ENCODE measurements at places on chromosomes 6 and 20. TPM values are rescaled to one million over a fixed set of nuclear protein-coding genes. Genes with fewer than 3 reads are reported as not detected.

- no peaks in the 10 kb centered on the region for H3K27me3 ChIP-seq
- no peaks in the 10 kb centered on the region for H3K4me1 ChIP-seq
- no peak for DNase-seq
- no peak overlapping the region for H3K27ac ChIP-seq
- no peak overlapping the region for H3K4me3 ChIP-seq
- H3K36me3 ChIP-seq: no peaks in the 10 kb centered on the region
Measured at GRCh38 chr6:82088978-82089771, 158.4 kb downstream of the IBTK start.

DNA sequence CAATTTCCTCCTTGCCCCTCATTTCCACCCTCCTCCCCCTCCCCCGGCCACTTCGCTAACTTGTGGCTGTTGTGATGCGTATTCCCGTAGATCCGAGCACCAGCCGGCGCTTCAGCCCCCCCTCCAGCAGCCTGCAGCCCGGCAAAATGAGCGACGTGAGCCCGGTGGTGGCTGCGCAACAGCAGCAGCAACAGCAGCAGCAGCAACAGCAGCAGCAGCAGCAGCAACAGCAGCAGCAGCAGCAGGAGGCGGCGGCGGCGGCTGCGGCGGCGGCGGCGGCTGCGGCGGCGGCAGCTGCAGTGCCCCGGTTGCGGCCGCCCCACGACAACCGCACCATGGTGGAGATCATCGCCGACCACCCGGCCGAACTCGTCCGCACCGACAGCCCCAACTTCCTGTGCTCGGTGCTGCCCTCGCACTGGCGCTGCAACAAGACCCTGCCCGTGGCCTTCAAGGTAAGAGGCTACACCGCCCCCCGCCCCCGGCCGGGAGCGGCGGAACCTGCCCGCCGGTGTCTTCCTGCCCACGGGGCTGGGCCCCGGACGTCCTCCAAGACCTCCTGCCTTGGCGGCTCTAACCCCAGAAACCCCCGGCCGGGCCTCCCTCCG lies 44.9 kb upstream of the SUPT3H start:
- peak overlapping the region; percentile 66 for H3K4me3 ChIP-seq
- no peaks in the 10 kb centered on the region for H3K27me3 ChIP-seq
- no peaks in the 10 kb centered on the region for H3K36me3 ChIP-seq
- peaks cover 34% of the 10 kb centered on the region for H3K4me1 ChIP-seq
- DNase-seq: peak; percentile 26
- H3K27ac ChIP-seq: no peak overlapping the region

Gene PTPN1
- 45.3 TPM for polyA plus RNA-seq

DNA sequence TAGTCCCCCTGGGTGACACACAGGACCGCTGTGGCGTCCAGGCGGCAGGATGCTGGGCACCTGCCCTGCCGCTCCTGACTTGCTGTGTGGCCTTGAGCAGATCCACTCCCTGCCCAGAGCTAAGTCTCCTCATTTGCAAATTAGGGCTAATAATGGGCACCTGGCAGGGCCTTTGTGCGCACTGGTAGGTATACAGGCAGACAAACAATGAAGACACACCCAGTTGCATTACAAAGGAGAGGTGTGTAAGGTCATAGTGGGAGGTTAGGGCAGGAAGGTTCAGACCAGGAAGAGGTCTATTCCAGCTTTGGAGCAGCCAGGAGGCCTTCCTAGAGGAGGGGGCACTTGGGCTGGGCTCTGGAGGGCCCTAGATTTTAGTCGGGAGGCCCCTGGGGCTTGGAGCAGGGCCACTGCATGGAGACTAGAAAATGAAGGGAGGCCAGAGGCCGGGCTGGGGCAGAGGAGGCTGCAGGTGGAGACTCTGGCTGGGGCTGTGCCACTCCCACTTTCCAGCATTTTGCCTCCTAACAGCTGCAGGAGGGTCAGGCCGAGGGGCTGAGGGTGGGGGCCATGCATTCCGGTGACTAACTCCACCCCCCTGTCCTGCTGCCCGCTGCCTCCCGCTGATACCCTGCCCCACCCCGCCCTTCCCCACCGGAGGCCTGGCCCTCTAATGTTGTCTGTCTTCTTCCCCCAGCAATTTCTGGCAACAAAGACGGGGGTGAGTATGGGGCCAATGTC lies 28.5 kb downstream of the MYH7B start:
- no peak overlapping the region for H3K4me3 ChIP-seq
- no peaks in the 10 kb centered on the region for H3K27me3 ChIP-seq
- no peak for DNase-seq
- H3K27ac ChIP-seq: peak overlapping the region; percentile 98
- peaks cover 15% of the 10 kb centered on the region for H3K4me1 ChIP-seq
- peaks cover 6% of the 10 kb centered on the region for H3K36me3 ChIP-seq

- no peaks in the 10 kb centered on the region for H3K4me1 ChIP-seq
- H3K27ac ChIP-seq: no peak overlapping the region
- H3K27me3 ChIP-seq: no peaks in the 10 kb centered on the region
- H3K4me3 ChIP-seq: no peak overlapping the region
- no peak for DNase-seq
Measured at GRCh38 chr6:131107151-131107550, 28.1 kb upstream of the AKAP7 start.

DNA sequence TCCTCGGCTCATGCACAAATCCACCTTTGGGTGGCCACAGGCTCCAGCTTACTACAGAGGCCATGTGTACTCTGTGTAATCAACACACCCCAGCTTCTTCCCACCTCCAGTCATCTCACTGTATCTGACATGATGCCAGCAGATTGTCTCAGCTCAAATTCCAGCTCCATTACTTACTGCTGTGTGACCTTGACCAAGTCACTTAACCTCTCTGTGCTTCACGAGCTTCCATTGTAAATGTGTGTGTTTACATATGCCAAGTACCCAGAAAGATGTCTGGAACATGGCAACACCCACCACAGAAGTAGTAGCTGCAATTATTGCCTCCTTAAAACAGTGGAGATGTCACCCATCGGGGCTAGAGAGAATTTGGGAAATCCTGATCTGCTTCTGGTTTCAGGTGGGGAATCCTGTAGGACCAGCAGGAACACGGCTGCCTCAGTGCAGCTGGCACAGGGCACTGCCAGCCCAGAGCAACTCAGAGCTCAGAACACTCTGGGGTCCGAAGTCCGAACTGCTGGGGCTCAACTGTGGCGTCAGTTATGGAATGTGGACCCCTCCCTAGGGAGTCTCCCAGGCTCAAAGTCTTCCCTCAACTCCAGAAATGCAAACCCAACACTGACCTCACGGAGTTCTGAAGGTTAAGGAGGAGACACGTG lies 21.2 kb upstream of the HLA-B start:
- H3K27ac ChIP-seq: no peak overlapping the region
- H3K4me3 ChIP-seq: no peak overlapping the region
- DNase-seq: no peak
- peaks cover 14% of the 10 kb centered on the region for H3K27me3 ChIP-seq

- peaks cover 5% of the 10 kb centered on the region for H3K27me3 ChIP-seq
- H3K4me1 ChIP-seq: no peaks in the 10 kb centered on the region
- H3K4me3 ChIP-seq: no peak overlapping the region
- DNase-seq: no peak
- H3K36me3 ChIP-seq: no peaks in the 10 kb centered on the region
Measured at GRCh38 chr6:97294451-97294850, 11.4 kb upstream of the MMS22L start.

Data from heart right ventricle (tissue), 16 donors.